ENCODE measurements at places on chromosomes 12 and 14.

DNA sequence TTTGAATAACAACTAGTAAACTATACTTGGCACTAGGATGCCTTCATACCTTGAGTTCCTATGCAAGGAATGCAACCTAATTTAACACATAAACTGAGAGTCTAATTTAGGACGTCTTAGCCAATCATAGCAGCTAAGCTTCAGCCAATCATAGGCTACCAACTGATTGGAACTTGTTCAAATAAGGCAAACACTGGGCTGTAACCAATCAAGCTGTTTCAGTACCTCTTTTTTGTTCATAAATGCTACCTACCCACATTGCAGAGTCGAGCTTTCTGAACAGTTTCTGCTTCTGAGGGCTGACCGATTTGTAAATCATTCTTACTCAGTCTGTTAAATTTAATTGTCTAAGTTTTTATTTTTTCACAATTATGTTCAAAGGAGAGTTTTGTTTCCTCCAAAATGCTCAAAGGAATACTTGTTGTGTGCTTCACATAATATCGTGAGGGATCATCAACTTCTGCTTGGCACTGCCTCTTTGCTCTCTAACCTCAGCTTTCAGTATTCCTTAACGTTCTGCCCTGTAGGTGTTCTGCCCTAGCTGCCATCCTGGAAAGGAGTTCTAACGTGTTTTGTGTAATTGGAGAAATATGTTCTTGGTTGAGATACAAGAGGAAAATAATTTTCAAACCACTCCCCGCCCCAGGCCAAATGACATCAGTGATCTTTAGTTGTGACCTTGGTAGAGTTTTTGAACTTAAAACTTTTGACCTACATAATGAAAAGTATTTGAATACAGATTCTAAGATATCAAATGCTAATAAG, 380.4 kb upstream of the MIS18BP1 start:
- no peak for DNase-seq

GRCh38 chr14:95024380-95024779, 132.9 kb downstream of the DICER1 start:
- DNase-seq, result no peak

DNA sequence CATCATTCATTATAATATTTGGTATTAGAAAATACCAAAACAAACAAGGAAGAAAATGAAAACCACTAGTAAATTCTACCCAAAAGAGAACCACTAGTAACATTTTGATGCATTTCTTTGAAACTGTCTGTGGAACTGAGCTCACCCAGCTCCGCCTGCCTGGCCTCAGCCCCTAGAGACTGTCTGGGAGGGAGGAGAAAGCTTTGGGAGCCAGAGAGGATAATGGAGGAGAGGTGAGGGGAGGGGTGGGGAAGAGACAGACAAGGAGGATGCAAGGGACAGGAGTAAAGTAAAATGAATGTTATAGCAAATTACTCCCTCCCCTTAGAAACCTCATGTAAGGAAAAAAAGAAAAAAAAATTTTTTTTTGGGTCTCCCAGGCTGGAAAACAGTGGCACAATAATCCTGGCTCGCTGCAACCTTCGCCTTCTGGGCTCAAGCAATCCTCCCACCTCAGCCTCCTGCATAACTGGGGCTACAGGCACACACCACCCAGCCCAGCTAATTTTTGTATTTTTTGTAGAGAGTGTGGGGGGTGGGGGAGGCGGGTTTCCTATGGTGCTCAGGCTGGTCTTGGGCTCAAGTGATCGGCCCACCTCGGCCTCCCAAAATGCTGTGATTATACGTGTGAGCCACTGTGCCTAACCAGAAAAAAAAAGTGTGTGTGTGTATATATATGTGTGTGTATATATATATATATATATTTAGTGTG, 3.2 kb upstream of the MMP19 start:
- no peak for DNase-seq

GRCh38 chr12:57212701-57213057, 3.9 kb upstream of the NXPH4 start:
- DNase-seq, result no peak

- no peak for DNase-seq
These were observed 115.4 kb upstream of the VRK1 start for GRCh38 chr14:96681829-96682228.

DNA sequence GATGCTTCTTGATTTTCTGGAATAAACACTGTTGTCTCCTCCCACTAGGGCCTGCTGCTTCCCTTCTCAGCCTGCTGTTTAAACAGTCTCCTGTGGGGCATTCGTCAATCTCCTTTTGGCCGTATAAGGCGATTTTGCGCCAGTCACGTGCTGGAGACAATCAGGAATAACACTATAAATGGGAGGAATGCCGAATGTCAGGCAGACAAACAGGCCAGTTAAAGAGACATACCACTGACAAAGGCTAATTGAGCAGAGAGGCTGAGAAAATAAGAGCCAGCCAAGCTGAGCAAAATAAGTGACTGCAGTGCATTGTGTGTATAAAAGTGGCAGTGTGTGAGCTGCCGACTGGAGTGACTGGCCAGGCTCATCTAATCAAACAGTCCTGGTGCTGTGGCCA, 23.3 kb downstream of the DMAC2L start:
- no peak for DNase-seq

GRCh38 chr12:106552228-106552627, 30.6 kb upstream of the RFX4 start:
- DNase-seq, result no peak

- no peak for DNase-seq
These were observed 1127.0 kb downstream of the GALC start for GRCh38 chr14:86865934-86866333.

DNA sequence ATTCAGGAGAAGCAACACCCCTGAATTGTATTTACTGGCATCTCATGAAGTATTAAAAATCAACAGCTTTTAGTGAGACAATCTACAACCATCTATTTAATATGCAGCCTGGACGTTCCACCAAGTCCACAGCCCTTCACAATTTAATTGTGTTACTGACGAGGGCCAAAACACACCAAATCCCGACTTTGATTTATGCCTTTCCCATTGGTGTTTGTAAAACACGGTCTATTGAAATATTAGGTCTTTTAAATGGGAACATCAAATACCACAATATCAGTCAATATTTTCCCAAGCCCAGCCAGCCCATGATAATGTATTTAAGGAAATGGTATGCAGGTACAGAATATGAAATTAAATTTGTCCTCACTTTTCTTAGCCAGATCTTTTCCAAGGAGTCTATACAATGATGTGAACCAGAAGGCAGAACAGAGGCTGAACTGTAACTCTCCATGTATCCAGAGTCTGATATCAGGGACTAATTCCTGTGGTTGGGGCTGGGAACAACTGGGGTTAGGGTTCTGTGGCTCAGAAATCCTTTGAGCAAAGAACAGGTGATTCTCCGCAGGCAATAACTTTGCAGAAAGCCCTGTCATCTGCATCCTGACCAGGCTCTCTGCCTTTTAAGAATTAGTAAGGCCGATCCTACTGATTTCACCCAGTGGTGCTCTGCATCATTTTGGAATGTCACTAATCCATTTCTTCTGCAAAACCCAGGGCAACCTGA, 179.3 kb upstream of the GZMB start:
- no peak for DNase-seq

DNA sequence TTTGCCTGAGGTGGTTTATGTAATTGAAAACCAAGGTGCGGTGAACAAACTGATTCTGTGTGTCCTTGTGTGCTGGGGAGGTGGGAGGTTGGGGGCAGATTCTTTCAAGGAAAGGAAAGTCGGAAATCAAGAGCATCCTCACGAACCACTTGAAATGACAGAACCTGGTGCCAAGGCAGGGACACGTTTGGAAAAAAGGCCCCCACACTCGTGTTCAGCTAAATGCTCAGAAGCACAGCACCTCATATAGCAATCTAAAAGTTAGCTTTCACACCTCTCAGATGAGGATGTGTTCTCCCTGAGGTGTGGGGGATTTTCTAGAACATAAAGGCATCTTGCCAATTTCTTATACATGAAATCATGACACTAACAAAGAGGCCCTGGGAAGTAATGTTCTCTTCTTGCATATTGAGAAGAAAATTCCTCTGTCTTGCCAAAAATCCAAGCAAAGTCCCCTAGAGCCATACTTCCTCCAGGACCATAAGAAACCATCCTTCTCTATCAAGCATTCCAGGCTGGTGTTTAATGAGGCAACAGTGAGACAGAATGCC, 119.6 kb downstream of the PLXNC1 start:
- no peak for DNase-seq

DNA sequence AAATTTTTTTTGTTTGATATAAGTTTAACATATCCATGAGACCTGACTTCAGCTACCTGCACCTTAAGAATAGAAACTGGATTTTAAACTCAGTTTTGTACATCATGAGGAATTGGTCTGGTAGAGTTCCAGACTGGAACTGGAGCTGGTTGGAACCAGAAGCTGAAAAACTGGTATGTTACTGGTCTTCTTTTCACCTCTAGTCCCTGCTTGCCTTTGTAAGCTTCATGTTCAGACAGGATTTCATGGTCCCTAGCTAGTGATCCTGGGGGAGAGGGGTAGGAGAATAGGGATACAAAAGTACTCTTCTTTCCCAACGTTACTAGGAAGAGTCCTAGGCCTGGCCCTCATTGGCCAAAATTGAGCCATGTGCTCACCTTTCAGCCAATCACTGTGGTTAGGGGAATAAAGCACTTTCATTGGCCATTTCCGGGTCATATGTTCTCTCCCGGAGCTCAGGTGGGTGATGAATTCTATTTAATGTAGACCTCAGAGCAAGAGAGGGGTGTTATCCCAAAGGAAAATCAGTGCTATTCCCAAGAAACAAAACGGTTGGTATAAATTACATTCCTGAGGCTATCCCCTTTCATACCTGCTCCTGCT, 36.9 kb upstream of the APPL2 start:
- no peak for DNase-seq

DNA sequence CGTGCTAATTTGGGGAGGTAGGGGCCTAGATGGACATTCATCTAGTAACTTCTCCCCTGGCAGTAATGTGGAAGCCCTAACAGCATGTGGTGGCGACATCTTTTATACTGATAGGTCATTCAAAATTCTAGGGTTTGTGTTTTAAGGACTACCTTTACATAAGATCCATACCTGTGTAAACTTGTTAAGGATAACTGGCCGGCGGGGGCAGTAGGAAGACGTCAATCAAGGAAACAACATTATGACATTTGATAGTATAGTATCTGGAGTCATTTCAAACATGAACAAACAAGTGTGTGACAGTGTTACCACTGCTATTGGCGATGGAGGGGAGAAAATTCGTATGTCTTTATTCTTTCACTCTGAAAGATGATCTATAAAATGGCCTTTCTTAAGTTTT, 120.0 kb downstream of the TTLL5 start:
- no peak for DNase-seq

- DNase-seq, result no peak
These were observed 1.4 kb downstream of the NYNRIN start for GRCh38 chr14:24399999-24400718.

DNA sequence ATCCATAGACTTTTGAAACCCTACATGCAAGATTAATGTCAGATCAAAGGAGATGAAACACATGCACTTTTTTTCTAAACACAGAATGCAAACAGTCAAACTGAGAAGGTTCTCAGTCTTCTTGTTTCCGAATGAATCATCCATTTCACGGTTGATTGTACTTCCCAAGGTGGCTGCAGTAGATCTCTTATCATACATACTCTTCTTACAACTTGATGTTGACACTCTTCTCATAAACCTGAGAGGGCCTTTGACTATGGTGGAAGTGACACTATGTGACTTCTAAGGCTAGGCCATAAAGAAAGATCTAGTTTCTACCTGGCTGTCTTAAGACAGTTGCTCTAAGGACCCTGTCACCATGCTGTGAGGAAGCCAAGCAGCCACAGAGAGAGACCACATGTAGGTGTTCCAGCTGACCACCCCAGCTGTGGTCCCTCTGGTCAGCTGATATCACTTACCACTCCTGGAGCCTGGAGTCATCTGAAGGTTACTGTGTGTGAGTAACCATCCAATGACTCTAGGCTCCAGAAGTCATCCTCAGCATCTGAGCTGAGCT, 67.2 kb upstream of the HMGA2 start:
- DNase-seq, result no peak

- no peak for DNase-seq
These were observed 3.4 kb downstream of the LBHD2 start for GRCh38 chr14:103087343-103087835.

DNA sequence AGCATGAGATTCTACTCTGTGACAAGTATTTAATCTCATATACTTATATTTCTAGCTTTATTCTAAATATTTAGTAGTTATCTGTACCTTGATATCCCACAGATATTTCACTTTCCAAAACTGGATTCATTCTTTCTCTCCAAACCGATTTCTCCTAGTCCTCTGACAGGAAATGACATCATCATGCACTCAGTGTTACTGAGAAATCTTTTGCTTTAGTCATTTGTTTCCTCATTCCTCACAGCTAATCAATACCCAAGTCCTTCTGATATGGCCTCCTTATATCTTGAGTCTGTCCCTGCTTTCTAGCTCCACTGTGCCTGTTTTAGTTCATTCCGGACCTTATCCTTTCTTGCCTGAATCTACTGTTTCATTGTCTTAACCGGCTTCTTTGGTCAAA, 39.4 kb upstream of the E2F7 start:
- no peak for DNase-seq

GRCh38 chr14:75430116-75430515, 2.3 kb downstream of the JDP2 start:
- peak; percentile 20 for DNase-seq

- no peak for DNase-seq
These were observed 218.9 kb downstream of the ADAMTS20 start for GRCh38 chr12:43332977-43333640.

DNA sequence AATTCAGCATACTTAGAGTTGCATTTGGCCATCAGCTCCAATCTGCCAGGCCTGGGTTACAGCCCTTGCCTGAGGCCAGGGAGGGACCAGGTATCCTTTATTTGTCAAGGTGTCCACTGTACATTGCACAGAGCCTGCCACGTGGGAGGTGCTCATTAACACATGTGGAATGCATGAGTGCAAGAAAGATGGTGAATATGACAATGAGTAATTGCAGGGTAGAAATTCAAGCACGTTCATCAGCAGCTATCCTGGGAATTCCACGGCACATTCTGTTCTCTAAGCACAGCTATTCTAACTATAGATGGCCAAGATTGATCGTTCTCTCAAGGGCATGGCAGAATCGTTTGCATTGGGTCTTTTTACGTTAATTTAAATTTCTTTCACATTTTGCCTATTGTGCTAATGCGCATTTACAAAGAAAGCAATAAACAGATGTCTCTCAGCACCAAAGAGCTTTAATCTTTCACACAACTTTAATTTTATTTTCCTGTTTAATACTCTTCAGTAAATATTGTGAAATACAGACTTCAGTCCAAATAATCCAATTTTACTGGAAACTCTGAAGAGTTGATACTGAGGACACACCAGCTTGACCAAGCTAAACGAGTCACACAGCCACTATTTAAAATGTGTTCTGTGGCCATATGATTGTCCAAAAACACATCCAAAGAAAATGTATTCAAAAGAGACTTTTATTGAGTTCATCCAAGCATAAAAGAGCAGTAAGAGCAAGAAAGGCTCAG, 1025.7 kb upstream of the TMEM132C start:
- DNase-seq, result peak; percentile 32

DNA sequence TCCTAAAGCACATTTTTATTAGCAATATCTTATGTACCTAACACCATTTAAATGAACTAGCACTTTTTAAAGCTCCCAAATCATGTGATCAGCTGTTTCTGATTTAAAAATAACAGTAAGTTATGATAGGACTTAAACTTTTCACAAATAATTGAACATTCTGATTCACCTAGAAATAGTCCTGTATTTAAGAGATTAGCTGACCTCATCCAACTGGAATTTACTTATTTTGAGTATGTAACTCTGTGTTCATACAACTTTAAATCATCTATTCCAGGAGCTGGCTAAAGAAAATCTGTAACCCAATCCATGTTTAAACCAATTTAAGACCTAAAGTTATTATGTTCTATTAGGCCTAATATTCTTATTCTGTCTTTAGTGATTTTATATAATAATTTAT, 184.3 kb downstream of the CCDC91 start:
- DNase-seq, result no peak

- no peak for DNase-seq
These were observed 24.7 kb downstream of the RPL10L start for GRCh38 chr14:46626876-46627275.

All from fibroblast of the conjunctiva (primary cell).